Right renal cortex interstitium (tissue), 3 donors: ENCODE measurements at places on chromosomes 7 and 10. TPM values are rescaled to one million over a fixed set of nuclear protein-coding genes. Genes with fewer than 3 reads are reported as not detected.

DNA sequence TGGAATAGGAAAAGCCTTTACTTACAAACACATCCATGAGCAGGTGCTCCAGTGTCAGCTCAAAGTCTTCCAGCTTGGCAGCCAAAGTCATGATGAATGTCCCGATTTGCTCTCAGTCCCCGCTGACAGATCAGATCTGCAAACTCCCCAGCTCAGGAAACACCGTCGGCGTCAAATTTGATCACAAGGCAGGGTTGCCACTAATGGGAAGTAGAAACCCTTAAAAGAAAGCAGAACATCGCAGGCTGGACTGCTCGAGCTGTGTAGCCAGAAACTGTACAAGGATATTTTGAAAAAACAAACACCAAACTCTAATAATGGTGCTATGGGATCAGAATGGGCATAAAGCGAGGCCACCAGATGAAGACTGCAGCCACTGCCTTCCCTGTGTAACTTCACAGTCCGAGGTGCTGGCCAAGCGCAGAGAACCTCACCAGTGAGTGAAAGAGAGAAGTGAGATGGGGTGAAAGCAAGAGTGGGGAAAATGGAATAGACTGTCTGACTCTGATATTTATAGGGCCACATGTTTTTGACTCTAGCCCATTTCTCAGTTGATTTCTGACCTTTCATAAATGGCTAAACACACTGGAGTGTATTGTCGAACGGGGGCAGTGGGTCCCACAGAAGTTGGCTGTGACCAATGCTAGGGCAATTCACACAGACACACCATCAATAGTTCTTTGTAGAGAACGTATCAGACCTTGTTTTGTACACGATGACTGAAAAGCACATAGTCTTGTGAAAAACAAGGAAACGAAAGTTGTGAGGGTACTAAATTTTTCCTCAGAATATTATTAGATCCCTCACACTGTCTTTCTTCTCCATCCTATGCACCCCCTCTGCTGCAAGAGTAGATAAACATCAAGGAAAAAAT lies 306.2 kb downstream of the FRMD4A start:
- no peak for DNase-seq

- no peak for DNase-seq
These were observed 11.9 kb upstream of the TEX36 start for GRCh38 chr10:125694883-125695282.

DNA sequence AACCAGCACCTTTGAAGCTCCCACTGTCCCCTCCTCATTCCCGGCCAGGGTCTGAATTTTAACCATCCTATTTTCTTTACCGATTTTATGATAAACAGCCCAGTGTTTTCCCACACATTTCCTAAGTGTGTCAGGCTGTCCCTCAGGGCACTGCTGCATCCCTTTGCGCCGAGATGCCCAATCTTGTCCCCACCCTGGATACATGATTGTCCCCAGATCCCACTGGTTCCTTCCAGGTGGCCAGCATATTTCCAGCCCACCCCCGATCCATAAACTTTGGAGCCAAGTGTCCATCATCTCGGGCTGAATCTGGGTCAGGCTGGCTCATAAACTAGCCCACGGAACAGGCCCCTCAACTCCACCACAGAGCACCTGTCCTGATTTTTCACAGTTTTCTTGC lies 137.2 kb downstream of the CDH23 start:
- DNase-seq, result no peak

DNA sequence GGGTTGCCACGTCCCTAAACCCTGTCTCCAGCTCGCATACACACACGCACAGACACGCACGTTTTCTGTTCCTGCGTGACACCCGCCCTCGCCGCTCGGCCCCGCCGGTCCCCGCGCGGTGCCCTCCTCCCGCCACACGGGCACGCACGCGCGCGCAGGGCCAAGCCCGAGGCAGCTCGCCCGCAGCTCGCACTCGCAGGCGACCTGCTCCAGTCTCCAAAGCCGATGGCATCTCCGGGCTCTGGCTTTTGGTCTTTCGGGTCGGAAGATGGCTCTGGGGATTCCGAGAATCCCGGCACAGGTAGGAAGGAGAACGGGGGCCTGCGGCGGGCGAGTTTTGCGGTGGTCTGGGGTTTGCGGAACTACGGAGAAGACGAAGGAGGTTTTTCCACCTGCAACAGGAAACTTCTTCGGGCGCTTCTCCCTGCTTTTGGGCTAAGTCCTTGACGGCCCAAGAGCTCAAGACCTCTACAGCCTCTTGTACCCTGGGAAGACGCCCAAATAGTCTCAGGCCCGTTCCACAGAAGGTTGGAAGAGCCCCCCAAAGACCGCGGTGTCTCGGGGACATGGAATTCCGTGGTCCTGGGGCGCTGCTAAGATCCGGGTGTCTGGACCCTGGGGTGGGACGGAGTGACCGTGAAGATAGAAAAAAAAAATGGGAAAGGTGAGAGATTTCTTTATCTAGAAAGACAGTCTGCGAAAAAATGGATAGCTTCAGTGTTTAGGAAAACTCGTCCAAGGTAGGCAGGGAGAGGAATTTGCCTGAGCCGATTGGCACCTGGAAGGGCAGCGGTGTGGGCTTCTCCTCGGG lies at the start of gene GAD2:
Gene GAD2 (plus strand): TSS at position 190 of the 811 bp plus-strand sequence. CDS start 36 bp downstream, at position 226.
- no peak for DNase-seq

- DNase-seq, result no peak
These were observed 83.1 kb downstream of the CTNNA3 start for GRCh38 chr10:67612577-67613537.

The AOAH gene
- polyA plus RNA-seq, result 2.9 TPM

The MDFIC gene
- polyA plus RNA-seq, result 31.7 TPM

The FGFBP3 gene
- 3.1 TPM for polyA plus RNA-seq

The TMEM229A gene
- 0.16 TPM for polyA plus RNA-seq
